ENCODE measurements at places on chromosomes 7 and 10.

DNA sequence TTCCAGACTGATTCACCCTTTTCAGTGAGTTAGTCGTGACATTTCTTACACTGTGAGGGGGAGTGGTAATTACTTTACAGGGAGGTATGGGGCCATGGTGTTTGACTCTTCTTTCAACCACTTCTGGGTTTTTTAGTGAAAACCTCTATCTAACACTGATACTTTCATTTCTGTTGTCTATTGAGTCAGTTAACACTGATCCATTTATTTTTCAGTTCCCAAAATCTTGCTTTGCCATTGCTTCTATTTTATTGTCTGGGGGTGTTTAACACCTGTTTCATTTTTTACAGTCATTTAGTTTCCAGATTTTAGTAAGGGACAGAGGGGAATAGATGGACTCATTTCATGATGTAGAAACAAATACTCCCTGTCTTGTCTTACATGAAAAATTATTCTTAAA lies 61.5 kb downstream of the HELLS start:
- no peak for DNase-seq

DNA sequence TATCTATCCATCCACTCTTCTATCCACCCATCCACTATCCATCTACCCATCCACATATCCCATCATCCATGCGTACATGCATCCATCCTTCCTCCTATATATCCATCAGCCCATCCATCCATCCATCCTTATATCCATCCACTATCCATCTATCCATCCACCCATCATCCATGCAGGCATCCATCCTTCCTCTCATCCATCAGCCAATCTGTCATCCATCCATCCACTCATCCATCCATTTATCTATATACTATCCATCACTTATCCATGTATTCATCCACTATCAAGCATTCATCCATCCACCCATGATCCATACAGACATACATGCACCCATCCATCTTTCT lies 485.9 kb downstream of the DNAJB6 start:
- DNase-seq, result no peak

DNA sequence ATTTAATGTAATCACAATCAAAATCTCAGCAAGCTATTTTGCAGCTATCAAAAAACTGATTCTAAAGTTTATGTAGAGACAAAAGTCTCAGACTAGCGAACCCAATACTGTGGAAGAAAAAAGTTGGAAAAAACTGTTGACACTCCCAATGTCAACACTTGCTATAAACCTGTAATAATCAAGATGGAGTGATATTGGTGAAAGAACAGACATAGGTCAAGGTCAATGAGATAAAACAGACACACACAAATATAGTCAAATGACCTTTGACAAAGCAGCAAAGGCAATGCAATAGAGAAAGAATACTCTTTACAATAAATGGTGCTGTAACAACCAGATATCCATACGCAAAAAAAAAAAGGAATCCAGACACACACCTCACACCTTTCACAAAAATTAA lies 84.5 kb downstream of the ATE1 start:
- DNase-seq, result no peak

GRCh38 chr7:94041529-94041928 lies 37.4 kb upstream of the BET1 start:
- no peak for DNase-seq

- DNase-seq, result no peak
These were observed 83.8 kb downstream of the ABCA13 start for GRCh38 chr7:48255046-48255445.

DNA sequence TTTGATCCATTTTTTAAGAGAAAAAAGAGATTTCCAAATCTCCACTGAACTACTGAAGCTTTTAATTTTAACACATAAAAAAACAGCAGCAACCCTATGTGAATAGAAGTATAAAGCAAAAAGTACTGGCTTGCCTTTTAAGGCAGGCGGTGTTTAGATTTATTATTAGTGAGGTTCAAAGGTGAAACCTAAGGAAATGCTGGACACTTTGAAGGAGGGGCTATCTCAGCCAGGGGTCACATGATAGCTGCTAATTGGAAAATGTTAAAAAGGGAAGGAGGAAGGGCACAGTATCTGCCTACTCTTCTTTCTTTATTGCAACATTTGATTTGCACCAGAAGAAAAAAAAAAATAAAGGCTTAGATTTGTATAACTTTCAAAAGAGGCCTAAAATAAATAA lies 183.8 kb downstream of the SKAP2 start:
- no peak for DNase-seq

DNA sequence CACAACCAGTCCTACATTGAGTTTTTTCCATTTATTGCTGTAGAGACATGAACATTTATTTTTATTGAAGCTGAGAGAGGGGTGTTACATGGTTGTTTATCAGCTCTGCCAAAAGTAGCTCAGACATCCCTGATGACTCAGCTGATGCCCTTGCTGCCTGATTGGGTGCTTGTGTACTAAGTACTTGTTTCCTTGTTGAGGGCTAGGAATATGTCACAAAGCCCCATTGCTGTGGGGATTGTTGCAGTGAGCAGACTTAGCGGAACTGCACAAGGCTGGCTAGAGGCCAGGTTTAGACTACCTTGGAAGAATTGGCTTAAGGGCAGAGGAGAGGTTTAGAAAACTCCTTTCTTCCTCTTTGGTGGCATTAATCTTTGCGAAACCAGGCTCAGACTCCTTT lies 110.6 kb downstream of the AUTS2 start:
- DNase-seq, result no peak

- DNase-seq, result no peak
These were observed 96.5 kb downstream of the OTUD1 start for GRCh38 chr10:23535381-23535780.

GRCh38 chr10:90939116-90939515 lies 18.2 kb upstream of the ANKRD1 start:
- DNase-seq, result no peak

DNA sequence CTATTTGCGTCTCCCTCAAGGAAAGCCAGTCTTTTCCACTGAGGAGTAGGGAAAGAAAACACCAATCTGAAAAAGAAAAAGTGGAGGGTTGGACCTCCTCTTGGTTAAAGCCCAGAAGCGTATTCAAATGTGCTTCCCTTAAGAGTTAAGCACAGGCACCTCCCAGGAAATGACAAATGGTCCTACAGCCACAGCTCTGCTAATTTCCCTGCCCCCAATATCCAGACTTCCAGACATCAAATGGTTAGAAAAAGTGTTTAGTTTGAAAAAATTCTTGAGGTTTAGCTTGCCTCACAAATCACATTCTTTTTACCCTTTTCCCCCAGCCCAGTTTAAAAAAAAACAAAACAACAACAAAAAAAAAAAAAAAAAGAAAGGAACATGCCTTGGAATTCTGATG lies 19.0 kb upstream of the COL1A2 start:
- DNase-seq, result no peak

GRCh38 chr10:14586901-14587300 lies 187.8 kb downstream of the FAM107B start:
- no peak for DNase-seq

- no peak for DNase-seq
These were observed 153.6 kb downstream of the ARHGAP21 start for GRCh38 chr10:24569828-24570657.

DNA sequence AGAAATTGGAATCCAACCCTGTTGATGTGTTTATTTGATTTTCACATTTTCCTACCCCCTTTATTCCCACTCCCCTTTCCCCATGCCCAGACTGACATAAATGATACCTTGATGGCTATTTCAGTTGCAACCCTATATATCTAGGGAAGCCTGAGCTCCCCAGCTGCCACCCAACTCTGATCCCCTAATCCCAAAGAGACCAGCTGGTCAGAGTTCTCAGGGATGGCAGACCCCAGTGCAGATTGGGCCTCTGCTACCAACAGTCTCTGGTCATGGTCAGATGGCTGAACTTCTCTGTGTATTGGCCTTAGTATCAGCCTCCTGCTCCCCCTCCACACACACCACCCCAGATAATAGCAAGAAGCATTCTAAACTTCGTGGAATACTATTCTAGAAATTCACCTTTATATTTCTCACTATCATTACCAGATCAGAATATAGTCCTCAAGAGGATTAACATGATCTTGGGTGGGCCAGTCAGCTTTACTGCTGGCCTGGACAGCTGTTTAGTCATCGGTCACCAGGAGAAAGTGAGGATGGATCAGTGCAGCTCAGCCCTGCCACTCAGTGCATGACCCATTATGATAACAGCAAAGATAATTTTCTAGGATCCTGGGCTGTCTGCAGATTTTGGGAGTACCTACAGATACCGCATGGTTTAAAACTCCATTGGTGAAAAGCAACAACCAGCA lies 24.5 kb upstream of the BTRC start:
- DNase-seq, result no peak

DNA sequence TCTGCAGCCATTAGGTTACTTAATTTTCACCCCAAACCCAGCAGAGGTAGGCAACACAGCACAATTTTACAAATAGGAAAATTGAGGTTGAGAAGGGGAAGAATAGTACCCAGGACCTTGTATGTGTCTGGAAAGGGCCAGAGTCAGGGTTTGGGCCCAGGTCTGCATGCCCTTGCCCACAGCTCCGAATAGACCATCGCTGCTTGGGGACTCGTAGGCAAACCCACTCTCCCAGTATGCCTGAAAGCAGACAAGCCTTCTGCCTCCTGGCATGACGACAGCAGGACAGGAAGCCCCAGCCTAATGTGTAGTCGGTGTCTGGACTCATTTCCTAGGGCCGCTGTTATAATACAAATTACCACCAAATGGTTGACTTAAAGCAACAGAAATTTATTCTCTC lies 91.7 kb downstream of the GPR26 start:
- DNase-seq, result no peak

GRCh38 chr7:46512891-46513413 lies 591.9 kb upstream of the IGFBP3 start:
- no peak for DNase-seq

GRCh38 chr10:25557136-25557535 lies 376.9 kb upstream of the MYO3A start:
- no peak for DNase-seq

All from activated CD8-positive, alpha-beta memory T cell treated with anti-CD3 and anti-CD28 coated beads, Interleukin-2, amount 10 ng/mL, durations not matched to agents 7 days and 5 days (primary cell).